ENCODE measurements at places on chromosomes 4 and X.

- no peak for DNase-seq
Observed at GRCh38 chrX:30533266-30533665, 44.3 kb downstream of the TASL start.

DNA sequence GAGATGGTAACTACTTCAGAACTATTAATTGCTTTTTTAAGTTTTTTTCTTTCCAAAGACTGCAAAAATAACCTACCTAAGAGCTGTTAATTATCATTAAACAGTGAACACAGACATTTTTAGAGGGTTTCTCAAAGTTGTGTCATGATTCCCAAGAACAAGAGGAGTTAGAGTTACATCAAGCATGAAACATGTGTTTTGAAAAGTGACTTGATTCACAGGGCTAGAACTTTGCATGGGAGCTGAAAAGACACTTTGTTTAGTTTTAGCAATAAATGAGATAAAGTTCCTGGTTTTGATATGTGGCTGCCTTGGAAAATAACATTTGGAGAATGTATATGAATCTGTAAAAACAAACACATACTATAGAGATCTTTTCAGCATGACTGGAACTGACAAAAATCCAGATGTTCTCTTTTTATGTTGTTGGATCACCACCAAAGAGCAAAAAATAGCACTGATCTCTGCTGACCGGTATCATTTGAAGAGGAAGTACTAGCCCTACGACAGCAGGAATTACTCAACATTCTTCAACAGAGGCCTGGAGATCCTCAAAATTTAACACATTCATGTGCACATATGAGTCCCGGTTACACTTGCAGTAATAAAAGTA is 173.0 kb upstream of the PCDH18 start:
- DNase-seq: no peak

GRCh38 chrX:1062351-1062750 is 150.1 kb downstream of the CRLF2 start:
- DNase-seq: no peak

DNA sequence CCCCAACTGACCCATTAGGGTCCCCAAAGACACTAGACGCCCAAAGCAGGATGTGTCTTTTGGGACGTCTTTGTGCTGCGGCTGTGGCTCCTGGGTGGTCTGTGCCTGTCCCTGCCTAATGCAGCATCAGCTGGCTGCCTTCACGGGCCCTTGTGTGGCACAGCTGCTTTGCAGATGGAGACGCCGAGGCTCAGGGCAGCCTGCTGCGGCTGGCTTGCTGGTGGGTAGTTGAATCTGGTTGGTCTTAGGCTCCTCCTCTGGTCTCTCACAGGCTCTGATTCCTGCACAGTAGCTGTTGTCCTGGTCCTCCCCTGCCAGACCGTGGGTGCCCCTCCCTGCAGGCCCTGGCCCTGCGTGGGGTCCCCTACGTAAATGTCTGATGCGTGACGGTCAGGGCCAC is 8.1 kb downstream of the CPZ start:
- no peak for DNase-seq
